ENCODE measurements at places on chromosomes 3 and 15. TPM values are rescaled to one million over a fixed set of nuclear protein-coding genes. Genes with fewer than 3 reads are reported as not detected.

The RARRES1 gene
- total RNA-seq = 19.5 TPM

The ZNF654 gene
- 23.2 TPM for total RNA-seq

The CCR3 gene
- not detected for total RNA-seq

The DNAH12 gene
- under 0.01 TPM for total RNA-seq

The SNURF gene
- 15.3 TPM for total RNA-seq

The FHIT gene
- 3.3 TPM for total RNA-seq
